IPS DF 6.9 (cell line): ENCODE measurements at places on chromosomes 12 and 14.

GRCh38 chr12:79685068-79685467, 5.7 kb downstream of the PAWR start:
- no peak for DNase-seq

GRCh38 chr12:91091916-91092715, 19.2 kb downstream of the LUM start:
- DNase-seq = no peak

GRCh38 chr12:25924491-25925001, 33.9 kb upstream of the RASSF8 start:
- no peak for DNase-seq

- no peak for DNase-seq
Observed at GRCh38 chr14:54667026-54667744, 100.3 kb downstream of the SAMD4A start.

- no peak for DNase-seq
Observed at GRCh38 chr12:15897433-15897832, 13.7 kb upstream of the DERA start.

DNA sequence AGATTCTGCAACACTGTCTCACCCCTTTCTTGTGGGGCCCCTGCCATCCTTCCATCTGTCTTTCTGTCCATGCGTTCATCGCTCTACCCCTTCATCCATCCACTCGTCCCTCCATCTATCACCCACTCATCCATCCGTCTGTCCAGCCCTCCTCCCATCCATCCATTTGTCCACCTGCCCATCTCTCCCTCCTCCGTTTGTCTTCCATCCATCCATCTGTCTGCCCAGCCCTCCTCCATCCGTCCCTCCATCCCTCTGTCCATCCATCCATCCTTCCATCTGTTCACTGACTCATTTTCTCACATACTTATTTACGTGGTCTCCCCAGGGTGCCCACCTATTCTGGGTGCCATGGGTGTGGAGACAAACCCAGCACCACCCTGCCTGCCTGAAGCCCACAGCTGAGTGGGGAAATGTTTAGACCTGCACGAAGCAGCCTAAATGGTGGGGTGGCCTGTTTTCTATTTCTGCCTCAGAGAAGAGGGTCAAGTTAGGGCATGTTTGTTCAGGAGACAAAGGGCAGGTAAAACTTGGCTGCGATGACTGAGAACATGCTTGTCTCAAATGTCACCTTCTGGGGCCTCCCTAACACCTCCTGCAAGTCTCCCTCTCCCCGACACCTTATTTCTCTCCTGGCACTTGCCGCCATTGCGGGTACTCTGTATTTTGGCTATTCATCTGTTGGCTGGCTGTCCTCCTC, 2.8 kb upstream of the SLC25A47 start:
- DNase-seq = no peak

- no peak for DNase-seq
Observed at GRCh38 chr12:121578230-121579189, 2.3 kb downstream of the KDM2B start.

GRCh38 chr14:70832561-70833305, 23.4 kb upstream of the MAP3K9 start:
- no peak for DNase-seq

DNA sequence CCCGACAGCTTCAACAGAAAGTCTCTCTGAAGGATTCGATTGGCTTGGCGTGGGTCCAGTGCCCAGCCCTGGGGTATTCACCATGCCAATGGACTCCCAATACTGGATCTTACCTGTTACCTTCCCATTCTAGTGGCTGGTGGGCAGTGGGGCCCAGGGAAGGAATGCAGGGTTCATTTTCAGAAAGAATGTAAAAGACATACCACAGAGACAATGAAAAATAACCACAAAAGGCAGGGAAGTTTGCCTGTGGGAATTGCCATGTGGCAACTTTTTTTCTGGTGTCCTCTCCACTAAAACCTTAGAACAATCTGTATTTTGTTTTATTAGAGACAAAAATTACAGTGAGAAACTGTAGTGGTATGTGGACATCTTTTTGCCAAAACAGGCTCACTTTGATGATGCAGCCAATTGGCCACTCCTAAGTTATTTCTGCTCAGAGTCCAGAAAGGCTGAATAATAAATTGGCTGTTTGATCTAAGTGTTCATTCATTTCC, 55.2 kb downstream of the PTGER2 start:
- no peak for DNase-seq

- DNase-seq = no peak
Observed at GRCh38 chr12:53098354-53098981, 1.0 kb downstream of the IGFBP6 start.

DNA sequence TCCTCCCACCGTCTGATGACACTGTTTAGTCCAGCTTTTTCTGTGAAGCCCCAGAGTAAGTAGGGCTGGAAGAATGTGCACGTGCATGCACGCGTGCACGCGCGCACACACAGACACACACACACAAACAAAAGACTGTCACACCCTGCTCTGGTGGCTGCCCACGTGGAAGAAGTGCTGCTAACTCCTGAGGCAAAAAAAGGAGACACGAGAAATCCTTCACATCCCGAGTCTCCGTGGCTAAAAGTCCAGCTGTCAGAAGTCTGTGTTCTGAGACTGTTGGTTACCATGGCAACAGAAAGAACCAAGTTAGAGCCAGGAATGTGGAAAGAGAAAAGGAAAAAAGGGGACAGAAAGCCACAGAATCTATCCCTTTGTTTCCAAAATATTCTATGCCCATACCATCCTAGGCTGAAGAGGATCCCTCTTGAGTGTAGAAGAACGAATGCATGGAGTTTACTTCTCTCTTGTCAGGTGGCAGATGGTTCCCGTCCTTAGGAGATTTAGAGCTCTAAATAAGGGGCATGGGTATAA, 1.6 kb upstream of the C12orf71 start:
- DNase-seq = no peak

- DNase-seq = no peak
Observed at GRCh38 chr12:88298761-88299242, 156.7 kb downstream of the TMTC3 start.

GRCh38 chr12:106720696-106721095, 53.8 kb upstream of the RIC8B start:
- DNase-seq = no peak

DNA sequence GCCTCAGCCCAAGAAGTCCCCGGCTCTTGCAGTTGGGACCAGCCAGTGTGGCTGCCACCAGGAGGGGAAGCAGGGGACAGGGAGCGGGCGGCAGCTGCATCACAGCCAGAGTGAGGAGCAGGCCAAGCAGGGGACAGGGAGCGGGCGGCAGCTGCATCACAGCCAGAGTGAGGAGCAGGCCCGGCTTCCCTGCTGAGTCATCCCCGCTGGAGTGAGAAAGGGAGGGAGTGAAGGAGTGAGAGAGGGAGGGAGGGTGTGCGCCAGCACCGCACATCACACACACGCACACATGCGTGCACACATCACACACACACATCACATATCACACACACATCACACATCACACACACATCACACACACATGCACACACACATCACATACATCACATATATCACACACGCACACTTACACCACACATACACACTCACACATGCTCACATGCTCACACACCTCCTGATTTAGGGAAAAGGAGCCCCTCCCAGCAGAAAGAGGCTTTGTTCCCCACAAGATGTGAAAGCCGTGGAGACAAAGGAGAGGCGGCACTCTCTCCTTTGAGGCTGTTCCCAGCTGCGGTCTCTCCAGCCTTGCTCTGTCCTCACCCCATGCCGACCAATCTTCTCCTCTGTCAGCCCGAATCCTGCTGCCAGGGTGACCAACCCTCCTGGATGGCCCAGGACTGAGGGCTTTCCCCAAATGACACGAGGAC, 16.7 kb upstream of the ZDHHC22 start:
- no peak for DNase-seq

DNA sequence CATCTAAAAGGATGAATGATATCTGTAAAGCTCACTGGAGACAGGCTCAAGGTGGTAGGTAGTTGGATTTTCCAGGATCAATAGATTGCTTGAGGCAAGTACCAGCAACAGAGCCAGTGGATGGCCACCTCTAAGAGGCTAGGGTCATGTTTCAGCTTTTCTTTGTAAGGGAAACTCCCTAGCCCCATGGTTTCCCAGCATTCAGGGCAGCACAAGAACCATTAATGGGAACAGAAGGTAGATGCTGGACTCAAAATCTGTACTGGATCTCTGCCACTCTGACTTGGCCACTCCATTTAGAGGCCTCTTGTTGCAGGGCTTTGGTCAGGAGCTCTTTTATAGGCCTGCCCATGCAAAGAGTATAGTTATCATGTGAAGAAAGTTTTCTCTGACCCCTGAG, 76.1 kb upstream of the DYRK2 start:
- no peak for DNase-seq

- DNase-seq = no peak
Observed at GRCh38 chr12:90112666-90113065, 404.0 kb upstream of the ATP2B1 start.

DNA sequence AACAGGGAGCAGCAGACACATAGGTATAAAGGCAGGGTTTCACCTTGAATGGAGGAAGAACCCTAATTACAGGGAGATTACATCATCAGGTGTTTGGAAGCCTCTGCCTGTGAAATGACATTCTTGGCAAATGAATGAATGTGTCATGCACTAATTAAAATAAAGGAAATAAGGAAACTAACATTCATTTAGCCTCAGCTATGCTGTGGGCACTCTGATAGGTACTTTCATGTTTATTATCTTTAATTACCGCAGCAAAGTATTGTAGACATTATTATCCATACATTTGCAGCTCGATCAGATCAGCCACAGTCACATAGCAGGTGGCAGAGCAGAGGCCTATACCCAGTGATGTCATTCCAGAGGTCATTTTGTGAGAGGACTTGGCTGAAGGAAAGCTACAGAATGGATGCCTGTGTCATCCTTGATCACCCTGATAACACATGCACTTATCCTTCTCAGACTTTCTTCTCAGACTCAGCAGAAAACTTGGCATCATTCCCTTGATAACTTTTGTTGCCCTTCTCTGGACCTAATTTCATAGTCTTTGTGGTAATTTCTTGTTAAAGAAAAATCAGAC, 18.4 kb downstream of the ZNF664 start:
- DNase-seq = no peak

DNA sequence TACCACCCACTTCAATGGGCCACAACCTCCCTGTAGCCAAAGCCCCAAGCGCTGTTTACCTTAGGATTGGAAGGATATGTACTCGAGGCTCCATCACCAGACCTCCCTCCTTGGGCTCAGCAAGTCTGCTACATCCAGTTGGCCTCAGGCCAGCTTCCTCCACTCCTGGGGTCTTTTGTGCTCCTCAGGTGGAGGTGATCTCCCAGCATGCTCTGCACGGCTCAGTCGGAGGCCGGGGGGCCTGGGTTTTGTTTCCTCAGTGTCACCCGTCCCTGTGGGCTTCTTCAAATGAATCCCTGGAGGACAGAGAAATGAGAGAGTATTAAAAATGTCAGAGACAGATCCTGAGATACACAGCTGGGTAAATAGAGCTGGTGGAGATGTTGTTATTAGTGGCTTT, 723.1 kb upstream of the TBX3 start:
- DNase-seq = no peak

GRCh38 chr14:103718572-103718971, 3.0 kb downstream of the ZFYVE21 start:
- DNase-seq = no peak

DNA sequence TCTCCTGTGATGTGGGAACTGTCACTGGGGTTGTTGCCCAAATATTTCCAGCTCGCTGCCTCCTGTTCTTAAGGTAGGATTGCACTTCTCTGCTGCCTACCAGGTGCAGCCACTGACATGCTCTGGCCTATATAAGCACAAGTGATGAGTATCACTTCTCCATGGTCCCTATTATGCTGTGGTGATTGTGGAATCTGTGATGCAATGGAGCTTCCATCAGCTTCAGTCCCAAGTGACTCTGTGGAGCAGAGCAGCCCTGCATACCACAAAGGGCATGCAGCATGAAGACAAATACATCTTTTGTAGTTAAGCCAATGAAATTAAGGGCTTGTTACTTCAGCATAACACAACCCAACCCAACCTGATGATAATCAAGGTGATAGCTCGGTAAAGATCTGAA, 43.5 kb downstream of the CKAP4 start:
- DNase-seq = no peak

GRCh38 chr12:39032448-39032847, 127.1 kb upstream of the CPNE8 start:
- DNase-seq = no peak

- no peak for DNase-seq
Observed at GRCh38 chr12:68853396-68854077, 45.6 kb downstream of the MDM2 start.

DNA sequence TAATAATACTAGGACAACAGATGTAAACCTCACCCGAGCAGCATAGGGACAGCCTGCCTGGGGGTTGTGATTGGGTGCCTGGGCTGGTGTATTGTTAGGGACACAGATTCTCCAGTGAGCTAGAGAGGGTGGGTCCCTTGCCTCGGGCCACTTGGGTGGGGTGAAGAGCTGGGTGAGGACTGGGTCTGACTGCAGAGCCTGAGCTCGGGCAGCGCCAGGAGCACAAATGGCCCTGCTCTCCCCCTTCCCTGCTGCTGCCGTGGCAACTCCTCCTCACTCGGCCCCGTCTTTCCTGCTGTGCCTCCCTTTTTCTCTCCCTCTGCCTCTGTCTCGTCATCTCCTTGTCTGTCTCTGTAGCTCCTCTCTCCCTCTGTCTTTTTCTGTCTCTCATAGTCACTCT, 115.4 kb downstream of the GLT1D1 start:
- no peak for DNase-seq

DNA sequence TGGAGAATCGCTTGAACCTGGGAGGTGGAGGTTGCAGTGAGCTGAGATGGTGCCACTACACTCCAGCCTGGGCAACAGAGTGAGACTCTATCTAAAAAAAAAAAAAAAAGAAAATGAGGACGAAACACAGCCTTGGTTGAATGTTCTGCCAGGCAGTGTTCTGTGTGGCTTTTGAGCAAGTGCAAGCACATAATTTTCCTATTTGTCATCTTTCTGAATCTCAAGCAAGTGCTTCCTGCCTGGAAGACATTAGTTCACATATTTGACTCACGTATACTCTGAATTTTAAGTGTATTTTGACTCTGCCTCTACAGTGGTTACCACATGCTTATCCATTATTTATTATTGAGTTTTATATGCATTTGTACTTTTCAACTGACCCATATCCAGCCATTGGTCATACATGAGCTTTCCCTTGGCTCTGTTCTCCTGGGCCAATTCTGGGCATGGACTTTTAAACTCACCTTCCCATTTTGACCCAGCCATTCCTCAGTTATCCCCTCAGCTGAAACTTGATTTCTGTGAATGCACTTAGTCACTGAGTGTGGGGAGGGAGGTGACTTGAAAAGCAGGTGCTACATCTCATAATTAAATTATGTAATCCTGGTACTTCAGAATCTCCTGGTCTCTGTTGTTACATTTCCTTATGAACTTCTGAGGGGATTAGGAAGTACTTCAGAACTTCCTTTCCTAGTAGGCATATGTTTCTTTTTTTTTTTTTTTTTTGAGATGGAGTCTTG, 8.1 kb downstream of the OR10G2 start:
- no peak for DNase-seq
